ENCODE measurements at places on chromosomes 2 and 18.

GRCh38 chr2:18883616-18884456 lies 294.5 kb upstream of the NT5C1B start:
- DNase-seq = no peak

- no peak for DNase-seq
Measured at GRCh38 chr2:96225016-96225533, 16.4 kb upstream of the STARD7 start.

DNA sequence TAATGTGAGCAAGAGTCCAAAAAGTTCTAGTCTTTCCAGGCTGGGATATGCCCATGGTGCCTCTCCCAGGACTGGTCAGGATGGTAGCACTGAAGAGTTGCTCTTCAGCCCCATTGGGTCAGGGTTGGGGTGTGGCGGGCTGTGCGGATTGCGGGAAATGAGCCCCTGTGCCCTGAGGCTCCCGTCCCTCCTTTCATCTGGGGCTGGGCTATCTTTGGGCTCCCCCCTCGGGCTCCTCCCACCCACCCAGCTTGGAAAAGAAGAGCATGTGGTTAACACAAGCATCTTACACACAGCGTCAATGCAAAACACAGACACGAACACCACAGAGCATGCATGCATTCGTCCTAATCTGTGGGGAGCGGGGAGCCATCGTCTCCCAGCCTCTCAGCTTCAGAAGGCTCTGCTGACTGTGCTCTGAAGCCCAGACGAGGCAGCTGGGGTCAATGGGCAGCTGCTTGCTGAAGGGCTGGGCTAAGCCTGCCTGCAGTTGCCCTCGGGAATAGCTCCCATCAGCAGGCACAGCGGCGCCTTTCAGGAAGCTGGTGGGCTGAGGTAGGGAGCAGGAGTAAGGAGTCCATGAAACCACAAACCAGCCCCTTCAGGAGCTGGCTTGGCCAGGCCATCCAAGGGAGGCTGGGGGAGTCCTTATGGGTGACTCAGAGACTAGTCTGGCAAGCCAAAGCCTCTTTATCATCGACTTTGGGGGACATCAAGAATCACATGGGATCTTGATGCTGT lies 112.9 kb downstream of the CLIP4 start:
- no peak for DNase-seq

- no peak for DNase-seq
Measured at GRCh38 chr2:11330457-11331142, 13.8 kb downstream of the ROCK2 start.

DNA sequence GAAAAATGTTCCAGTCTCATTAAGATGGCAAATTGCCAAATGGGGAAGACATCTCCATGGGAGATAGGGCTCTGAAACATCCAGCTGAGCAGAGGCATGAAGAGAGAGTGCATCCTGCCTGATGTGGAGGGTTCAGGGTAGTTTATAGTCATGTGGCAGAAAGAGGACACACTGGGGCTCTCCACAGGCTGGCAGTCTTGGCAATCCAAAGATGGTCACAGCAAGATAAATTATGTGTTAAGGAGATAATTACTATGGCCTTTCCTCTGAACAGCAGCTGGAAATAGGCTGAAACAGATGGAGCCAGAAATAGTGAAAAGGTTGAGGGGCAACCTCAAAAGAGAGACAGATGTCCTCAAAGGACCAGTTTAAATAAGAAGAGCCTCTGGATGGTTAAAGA lies 97.2 kb downstream of the DCC start:
- no peak for DNase-seq

All from GM04503 (cell line).